Lung (tissue), 17 donors: ENCODE measurements at places on chromosomes 3 and 15.
A peak's percentile ranks its signal among the peaks of the same experiment; 100 is the strongest.

GRCh38 chr3:63092515-63092914 lies 185.6 kb upstream of the SYNPR start:
- DNase-seq: no peak

DNA sequence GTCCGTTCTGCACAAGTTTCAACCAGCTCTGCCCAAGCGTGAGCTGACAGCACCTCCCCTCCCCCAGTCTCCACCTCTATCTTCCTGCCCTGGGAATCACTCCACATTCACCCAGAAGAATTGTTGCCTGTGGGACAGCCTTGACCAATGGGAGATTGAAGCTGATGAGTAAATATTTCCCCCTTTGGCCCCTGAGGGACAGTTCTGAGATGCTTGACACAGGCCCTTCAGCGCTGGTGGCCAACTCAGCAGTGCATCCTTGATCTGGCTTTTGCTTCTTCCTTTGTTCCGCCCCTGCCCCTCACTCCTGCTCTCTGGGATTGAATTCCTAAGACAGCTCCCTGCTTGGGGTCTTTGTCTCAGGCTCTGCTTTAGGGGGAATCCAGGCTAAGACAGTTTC lies 13.1 kb upstream of the SKIC8 start:
- no peak for DNase-seq

DNA sequence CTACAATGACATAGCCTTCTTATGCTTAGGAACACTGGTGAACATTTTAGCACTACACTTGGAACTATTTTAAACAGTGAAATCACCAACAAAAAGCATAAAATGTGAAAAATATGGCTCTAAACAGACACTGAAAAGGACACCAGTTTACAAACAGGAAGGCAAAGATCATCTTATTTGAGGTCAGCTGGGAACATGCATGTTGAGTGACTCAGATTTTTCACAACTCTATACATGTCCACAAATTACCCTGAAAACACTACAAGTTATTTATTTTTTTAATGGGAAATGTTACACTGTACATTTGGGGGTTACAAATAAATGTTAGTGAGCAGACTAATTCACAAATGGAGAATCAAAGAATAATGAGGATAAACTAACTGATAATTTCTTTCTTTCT lies 12.5 kb upstream of the GK5 start:
- DNase-seq: no peak

GRCh38 chr3:45644791-45645201 lies 44.4 kb upstream of the SACM1L start:
- DNase-seq: no peak

DNA sequence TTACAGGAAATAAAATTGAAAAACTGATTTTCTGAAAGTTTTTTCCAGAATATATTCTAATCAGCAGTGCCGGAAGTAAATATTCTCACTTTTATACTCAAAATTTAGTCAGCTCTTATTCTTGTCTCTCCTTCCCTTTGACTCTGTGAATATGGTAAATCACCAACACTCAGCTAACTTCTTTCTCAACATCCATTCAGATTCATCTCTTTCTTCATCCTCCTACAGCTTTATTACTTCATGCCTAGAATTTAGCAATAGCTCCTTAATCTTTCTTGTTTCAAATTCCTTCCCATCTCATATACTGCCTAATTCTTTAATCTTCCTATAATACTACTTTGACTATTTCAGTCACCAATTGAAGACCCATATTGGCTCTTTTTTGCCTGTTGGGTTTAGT lies 67.9 kb downstream of the FGF7 start:
- no peak for DNase-seq

- no peak for DNase-seq
These were observed 183.3 kb downstream of the TPRG1 start for GRCh38 chr3:189355115-189355480.

GRCh38 chr15:29434280-29434679 lies 164.7 kb upstream of the NSMCE3 start:
- DNase-seq: no peak

DNA sequence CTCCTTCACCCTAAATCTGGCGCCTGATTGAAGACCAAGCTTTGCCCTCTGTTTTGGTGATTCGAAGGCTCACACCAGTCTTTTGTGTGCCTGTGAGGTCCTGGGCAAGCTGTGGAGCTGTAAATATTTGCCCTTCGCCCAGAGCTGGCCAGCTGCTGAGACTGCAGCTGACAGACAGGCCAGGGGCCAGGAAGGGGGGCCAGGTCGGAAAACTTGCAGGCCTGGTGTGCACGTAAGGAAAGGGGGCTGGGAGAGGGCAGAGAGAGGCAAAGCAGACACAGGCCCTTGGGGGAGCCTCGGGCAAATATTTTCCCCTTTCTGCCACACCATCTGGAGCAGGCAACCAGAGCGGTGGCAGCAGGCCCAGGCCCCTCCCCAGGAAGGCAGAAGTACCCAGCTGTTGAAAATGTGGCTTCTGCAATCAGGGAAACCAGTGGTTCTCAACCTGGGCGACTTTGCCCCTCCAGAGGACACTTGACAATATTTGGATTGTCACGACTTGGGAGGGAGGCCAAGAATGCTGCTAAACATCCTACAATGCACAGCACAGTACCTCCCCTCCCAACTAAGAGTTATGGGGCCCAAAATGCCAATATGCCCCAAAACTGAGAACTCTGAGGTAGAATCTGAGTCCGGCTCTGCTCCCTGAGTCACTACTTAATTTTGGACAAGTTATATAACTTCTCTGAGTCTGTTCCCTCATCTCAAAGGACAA lies 2.5 kb downstream of the PDZRN3 start:
- DNase-seq: peak; percentile 74

DNA sequence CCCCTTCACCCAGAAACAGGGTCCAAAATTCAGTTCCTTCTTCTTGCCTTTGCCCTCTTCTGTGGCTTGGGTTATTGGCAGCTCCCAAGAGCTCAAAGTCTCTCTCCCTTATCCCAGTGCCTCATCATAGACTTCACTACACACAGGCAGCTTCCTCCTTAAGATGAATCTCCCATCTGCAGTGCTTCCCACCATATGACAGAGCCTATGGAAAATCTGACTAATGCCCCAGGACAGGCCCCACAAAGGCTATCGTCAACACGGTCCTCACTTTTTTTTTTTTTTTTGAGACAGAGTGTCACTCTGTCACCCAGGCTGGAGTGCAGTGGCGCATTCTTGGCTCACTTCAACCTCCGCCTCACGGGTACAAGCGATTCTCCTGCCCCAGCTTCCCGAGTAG lies 194.1 kb downstream of the MEX3B start:
- no peak for DNase-seq

GRCh38 chr3:4140921-4141320 lies 162.2 kb upstream of the SETMAR start:
- DNase-seq: no peak

DNA sequence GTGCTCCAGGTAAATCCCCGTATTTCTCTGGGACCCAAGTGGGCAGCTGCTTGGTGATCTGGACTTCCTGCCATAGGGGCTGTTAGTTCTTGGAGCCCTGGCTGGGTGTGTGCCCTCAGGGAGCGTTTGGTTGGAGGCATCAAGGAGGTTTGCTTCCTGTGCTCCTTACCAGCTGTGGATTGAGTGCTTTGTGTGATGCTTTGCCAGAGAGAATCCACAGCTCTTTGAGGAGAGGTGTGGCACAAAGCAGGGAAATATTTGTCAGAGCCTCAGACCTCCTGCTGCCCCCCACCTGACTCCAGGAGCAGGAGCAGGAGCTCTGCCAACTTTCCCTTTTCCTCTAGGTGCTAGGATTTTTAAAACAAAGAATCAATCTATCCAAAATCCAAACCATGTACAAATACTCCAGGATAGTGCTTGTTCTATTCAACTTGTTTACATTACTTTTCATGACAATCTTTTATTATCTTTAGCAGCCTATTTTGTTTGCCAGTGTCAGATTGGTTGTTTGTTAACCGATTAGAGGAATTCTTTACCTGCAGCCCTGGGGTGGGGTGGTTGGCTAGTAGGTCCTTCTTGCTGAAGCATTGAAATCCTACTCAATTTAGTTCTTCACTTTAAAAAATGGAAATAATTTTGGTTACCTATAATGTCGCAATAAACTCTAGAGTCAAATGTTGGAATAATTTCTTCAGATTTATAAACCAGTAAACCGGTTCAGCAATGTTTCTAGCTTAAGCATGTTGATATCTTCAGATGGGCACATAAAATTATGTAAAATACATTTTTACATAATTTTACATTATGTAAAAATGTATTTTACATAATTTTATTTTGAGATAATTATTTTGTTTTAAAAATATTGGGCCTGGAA lies 2.5 kb downstream of the CTDSPL start:
- no peak for DNase-seq

- DNase-seq: no peak
These were observed 753 bp upstream of the FES start for GRCh38 chr15:90883526-90883975.

GRCh38 chr3:133548090-133548489 lies 25.4 kb upstream of the CDV3 start:
- DNase-seq: no peak

GRCh38 chr3:78483090-78483489 lies 1284.7 kb downstream of the ROBO1 start:
- DNase-seq: peak; percentile 49

- no peak for DNase-seq
These were observed 16.8 kb upstream of the CA12 start for GRCh38 chr15:63398456-63398855.

DNA sequence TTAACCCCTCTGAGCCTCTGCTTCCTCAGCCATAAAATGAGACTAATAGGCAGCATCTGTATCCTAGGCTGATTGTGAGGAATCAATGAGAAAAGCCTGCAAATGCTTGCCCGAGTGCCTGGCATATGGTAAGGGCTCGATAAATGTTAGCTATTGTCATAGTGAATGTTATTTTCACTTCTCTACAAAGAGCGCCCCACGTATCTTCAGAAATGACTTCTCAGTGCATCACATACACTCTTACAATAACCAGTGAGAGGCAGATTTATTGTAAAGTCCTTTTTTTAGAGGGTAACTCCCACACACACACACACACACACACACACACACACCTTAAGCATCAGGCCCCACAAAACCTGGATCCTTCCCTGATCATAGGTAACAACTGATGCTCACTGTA lies 60.5 kb upstream of the SPATA12 start:
- DNase-seq: no peak

DNA sequence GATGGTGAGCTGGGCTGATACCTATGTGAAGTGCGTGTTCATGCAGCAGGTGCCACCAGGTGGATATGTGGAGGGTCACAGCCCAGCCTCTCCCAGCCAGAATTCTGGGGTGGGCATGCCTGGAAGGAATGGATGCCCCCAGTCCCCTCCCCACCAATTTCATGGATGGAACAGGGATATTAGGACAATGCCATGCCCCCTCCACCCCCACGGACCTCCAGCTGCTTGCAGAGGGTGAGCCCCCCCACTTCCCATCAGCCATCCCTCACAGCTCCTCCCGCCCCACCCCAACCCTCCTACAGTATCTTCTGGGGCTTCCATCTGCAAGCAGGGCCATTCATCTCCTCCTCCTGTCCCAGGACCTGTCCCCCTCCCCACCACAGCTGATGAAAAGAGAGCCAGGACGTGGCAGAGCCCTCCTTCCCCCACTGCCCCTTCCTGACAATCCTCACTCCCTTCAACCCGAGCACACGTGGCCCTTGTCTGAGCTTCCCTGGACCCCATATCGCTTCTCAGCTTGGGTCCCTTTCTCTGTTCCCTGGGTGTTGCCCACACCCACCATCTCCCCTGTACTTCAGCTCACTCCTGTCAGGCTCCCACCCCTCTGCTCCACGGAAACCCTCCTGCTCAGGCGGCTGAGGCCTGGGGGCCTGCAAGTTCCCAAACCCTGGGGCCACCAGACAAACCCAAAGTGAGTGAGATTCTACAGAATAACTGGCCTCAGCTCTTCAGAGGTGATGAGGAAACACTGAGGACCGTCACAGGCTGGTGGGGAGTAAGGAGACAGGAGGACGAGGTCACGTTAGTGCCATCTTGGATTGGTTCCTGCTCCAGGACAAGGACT lies 2.8 kb upstream of the SEMA3G start:
- no peak for DNase-seq

- DNase-seq: no peak
These were observed 34.6 kb upstream of the IGF2BP2 start for GRCh38 chr3:185859294-185859972.

DNA sequence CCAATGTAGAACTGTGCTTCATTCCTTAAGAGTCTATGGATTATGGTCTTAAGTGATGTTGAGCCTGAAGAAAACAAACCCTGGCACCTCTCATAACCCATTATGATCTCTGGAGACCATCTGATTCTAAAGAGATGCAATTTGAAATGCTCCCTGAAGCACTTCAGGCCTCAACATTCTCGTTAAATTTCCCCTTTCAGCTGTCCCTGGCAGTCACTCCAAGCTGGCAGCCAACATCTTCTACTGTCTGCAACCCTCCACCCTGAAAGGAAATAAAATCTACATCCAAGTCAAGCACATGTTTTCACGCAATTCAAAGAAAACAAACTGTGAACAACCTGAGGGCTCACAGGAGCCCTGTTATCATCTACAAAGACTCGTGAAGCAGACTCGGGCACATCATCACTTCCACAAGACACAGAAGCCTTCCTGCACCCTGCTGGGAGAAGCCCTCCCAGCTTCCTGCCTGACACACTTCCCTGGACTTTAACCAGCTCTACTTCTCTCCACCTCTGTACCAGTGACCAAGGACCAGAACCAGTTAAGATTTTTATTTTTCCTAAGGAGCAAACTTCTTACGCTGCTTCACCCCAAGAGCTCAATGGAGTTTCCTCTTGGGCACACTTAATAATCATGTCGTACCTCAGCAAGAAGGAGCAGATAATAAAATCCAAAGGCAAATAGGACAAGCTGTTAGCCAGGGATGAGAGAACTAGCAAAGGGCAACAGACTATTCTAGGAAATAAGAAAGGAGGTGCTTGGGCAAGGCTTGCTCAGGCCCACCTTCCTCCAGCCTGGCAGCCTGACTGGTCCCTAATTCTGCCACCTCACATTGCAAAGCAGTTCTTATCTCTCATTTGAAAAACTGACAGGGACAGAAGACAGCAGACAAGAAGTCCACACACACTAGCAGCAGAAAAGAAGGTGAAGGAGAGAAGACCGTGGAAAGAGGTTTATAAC lies 67.1 kb downstream of the MAGI1 start:
- DNase-seq: no peak

DNA sequence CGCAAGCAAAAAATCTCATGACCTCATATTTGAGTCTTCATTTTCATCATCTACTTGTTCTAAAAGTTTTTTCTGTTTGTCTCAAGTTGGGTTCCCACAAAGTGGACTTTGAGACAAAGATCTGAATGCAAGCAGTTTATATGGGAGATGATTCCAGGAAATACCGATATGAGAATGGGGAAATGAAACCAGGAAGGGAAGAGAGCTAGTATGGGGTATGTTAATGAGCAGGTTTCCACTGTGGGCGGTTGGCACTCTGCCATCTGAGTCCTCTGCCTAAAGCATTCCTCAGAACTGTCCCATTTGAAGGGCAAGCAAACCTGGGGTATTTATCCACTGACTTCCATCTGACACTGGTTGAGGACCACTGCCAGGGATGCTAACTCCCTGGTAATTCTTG lies 8.8 kb downstream of the ADPRH start:
- DNase-seq: no peak

- peak; percentile 63 for DNase-seq
These were observed 512.5 kb downstream of the AGBL1 start for GRCh38 chr15:86591994-86592735.

- no peak for DNase-seq
These were observed 530.2 kb downstream of the MCTP2 start for GRCh38 chr15:94761574-94761973.
